ENCODE measurements at places on chromosomes 7 and 10.

GRCh38 chr7:43937444-43937843 lies 11.2 kb downstream of the UBE2D4 start:
- DNase-seq: no peak

- DNase-seq: no peak
These were observed 6.8 kb upstream of the SEMA4G start for GRCh38 chr10:100962351-100963080.

GRCh38 chr7:128810473-128810872 lies 18.7 kb downstream of the CCDC136 start:
- DNase-seq: no peak

- DNase-seq: no peak
These were observed 182.3 kb downstream of the PPP1R9A start for GRCh38 chr7:95089414-95090315.

- DNase-seq: no peak
These were observed 9.0 kb downstream of the GTF2IRD1 start for GRCh38 chr7:74462707-74463100.

DNA sequence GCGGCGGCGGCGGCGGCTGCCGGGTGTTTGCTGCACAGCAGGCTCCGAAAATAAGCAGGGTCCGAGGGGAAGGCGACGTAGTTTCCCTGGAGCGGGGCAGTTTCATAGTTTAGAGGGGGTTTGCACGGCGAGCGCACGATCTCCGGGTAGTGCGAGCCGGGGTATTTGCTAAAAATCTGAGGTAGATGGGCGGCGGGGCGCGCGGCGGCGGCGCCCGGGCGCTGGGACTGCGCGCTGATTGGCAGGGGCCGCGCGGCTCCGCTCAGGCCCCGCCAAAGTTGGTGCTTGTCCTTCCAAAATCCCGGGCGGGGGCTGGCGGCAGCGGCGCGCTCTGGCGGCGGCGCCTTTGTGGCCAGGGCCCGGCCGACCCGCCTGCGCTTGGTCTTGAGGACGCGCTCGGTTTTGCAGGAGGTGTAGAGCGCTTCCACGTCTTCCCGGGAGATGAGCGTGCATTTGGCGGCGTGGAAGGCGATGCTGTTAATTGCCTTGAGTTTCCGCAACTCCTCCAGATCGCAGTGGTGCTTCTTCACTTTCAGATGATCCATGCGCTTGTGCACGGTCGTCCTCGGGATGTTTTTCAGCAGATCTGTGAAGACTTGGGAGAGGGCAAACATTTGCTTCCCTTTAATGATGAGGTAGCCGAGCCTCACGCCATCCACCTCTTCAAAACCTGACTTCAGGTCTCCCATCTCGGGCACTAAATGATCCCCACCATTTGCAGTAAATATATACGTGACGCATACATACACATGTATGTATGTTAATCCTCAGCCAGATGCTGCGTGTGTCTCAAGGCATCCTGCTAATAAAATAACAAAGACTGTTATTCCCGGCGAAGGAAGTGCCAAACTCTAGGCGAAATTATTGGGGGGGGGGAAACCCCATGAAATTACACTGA lies 8.1 kb downstream of the SKIDA1 start:
- no peak for DNase-seq

GRCh38 chr7:23873306-23873705 lies 163.3 kb downstream of the STK31 start:
- DNase-seq: no peak

GRCh38 chr7:93890041-93890463 lies 501 bp downstream of the TFPI2 start:
- no peak for DNase-seq

- DNase-seq: no peak
These were observed 3.5 kb downstream of the FAM180A start for GRCh38 chr7:135744938-135745702.

DNA sequence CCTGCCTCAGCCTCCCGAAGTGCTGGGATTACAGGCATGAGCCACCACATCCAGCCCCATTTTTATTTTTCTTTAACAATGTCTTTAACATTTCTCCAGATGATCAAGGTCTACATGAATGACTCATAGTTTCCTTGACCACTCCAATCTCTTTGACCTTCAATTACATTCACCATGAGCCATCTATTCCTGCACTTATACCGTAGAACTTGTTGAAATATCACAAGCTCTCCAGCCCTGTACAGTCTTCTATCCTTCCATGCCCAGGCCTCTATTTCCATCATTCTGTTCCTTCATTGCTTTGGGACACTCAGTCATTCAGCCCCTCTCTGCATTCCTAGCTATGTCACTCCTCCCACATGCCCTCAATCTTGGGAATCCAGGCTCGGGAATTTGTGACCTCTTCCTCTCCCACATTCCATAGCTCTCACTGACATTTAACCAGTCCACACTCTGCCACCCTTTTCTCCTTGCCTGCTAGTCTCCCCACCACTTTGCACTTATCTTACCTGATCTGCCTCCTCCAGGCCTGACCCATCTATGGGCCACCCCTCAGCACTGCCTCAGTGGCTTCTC lies 151.8 kb upstream of the STK17A start:
- DNase-seq: no peak

DNA sequence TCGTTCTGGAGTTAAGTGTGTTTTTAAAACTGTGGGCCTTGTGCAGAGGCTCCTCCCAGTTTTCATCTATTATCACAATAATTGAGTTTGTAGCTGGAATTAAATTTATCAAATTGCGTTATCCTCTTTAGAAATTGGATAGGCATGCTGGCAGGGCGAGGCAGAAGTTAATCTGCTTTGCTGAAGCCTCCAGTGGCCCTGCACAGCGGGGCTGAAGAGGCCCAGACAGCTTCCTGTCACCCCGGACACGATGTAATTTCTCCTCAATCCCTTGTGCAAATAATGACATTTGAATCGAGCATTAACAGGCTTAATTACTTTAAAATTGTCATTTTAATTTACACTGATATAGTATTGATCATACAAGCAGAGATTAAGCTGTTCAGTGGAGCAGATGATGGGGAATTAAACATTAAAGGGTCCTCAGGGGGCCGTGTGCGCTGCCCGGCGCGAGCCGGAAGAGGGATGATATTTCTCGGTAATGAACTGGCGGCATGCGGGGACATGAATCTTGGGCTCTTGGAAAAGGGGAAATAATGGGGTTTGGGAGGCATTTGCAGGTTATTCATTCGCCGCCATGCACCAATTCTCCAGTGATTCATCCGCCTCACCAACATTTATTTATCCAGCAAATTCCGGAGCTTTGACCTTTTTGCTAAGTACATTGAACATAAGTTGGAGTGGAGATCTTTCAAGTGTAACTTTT lies 118.5 kb downstream of the NKX6-2 start:
- no peak for DNase-seq

- peak; percentile 7 for DNase-seq
These were observed 431.8 kb upstream of the MGMT start for GRCh38 chr10:129035052-129035827.

DNA sequence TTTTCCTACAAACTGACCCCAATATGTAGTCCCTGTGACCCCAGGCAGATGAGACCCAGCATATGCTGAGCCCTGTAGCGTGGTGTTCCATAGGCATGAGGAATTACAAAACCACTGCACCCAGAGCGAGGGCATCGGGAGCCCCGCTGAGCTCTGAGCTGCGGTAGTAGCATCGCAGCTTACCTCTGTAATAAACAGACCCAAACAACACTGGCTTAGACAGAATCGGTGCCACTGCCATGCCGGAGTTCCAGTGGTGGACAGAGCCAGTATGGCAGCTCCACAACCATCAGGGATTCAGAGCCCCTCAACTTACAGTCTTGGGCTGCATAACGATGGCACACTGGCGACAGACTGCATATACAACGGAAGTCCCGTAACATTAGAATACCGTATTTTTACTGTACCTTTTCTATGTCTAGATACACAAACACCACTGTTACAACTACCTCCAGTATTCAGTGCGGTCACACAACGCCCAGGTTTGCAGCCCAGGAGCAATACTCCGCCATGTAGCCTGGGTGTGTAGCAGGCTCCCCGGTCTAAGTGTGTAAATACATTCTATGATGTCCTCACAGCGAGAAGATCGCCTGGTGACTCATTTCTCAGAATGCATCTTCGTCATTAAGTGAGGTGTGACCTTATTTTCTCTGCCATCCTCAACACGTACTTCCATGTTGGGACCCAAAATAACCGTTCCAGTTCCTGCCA lies 68.8 kb downstream of the PROSER2 start:
- DNase-seq: no peak

DNA sequence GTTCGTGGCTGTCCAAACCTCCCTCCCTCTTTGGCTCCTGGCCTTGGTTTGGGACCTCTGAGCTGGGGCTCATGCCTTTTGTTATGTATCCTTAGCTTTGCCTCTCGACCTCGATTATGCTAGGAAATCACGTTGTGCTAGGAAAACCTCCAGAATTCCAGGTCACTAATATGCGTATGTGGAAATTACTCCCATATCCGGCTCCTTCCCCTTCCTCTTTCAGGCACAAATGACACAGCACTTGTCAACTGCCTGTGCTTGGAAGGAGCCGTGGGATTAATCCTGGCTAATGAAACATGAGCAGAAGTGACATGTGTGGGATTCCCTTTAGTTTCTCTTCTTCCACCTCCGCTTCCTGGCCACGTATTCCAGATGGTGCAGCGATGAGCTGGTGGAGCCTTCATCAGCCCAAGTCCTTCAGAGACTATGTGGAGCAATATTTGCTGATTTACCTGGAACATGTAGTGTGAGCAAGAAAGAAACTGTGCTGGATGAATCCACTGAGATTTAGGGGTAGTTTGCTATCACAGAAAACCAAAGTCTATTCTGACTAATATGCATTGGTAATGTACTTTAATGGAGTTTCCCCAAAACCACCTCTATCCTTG lies 149.2 kb downstream of the REEP3 start:
- no peak for DNase-seq

DNA sequence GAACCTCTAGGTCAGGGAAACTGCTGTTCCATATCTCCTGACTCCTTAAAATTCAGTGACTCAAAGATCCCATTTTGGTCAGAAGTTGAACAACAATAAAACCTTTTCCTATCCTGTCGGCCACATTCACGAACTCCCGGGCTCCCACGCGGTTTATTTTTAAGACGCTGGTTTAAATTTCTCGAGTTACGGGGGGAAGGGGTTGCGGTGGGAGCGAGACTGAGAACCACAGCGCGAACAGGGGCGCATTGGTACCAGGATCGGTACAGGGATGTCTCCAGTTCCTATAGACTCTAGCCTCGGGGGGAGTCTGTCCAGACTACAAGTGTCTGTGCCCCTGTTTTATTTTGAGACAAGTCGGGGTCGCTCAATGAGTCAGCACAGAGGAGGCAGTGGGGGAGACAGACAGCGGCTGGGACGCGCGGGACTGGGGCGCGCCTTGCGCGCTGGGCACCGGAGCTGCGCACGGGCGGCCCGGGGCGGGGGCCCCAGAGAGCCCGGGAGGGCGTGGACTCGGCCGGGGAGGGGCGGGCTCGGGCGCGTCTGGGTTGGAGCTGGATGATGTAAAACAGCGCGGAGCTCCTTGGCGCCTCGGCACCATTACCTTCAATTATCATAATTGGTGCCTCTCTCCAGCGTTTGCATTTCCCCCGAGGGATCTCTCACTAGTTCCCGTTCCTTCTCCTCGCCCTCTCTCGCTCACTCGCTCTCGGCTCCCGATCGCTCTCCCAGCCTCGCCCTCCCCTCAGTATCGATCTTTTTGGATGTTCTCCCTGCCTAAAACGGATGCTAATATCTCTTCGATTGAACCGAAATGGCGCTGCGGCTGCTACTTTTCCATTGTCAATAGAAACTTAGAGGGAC lies 8.7 kb upstream of the BAMBI start:
- no peak for DNase-seq

DNA sequence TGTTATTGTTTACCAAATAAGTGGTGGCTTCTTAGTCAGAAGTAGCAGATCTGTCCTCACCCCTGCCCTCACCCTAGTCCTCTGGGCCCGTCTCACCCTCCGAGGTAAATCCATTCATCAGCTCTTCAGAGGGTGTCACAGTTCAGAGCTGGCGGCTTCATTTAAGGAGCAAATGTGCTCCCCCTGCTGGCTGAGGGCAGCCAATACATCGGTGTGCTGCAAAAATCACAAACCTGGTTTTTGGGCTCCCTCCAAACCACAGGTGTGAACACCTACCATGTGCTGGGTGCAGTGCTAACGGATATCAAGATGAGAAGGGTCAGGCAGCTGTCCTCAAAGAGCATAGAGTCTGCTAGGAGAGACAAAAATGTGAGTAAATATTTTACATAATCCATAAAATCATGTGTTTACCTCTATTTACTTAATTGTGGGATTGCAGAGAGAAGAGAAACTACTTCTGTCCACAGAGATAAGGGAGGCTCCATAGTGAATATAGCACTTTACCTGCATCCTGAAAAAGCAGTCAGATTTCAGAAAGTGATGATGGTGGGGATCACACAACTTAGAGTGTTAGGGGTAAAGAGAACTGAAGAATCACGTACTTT lies 15.5 kb upstream of the CRTAC1 start:
- no peak for DNase-seq

- DNase-seq: no peak
These were observed 33.7 kb downstream of the CFAP58 start for GRCh38 chr10:104387130-104387888.

- no peak for DNase-seq
These were observed 120.3 kb downstream of the LMBR1 start for GRCh38 chr7:156772725-156773124.

DNA sequence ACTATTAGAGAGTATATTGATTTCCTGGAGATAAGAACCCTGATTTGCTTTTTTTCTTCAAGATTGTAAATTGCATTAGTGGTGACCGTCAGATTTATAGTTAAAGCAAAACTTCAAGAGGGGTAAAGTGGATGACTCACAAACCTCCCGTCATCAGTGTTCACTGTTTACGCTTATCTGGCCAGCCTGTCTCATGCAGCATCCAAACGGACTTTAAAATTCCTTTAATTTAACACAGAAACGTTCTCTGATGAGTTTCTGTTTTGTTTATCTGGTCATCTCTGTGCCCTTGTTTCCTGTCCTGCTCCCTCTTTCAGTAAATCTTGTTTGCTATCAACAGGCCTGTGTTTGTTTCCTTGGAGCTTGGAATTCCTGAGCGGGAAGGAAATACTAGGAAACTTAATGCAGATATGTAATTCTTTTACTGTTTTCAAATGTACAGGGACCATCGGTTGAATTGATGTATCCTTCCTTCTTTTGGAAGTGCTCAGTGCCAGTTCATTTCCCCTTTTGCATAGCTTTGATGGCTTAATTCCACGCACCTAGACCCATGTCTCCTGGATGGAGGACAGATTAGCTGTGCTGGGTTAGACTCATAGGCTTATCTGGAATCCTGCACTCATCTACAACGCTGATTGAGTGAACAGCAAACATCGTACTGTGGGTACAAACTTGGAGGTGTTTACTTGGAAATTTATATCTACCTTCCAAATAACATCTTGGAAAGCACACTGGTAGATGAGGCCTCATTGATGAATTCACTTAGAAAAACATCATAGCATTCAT lies 21.3 kb downstream of the PTPRE start:
- DNase-seq: no peak

GRCh38 chr10:91537614-91538383 lies 95.1 kb downstream of the PPP1R3C start:
- DNase-seq: no peak

All from T-helper 22 cell (primary cell).